ENCODE measurements at places on chromosomes 7 and 10.

DNA sequence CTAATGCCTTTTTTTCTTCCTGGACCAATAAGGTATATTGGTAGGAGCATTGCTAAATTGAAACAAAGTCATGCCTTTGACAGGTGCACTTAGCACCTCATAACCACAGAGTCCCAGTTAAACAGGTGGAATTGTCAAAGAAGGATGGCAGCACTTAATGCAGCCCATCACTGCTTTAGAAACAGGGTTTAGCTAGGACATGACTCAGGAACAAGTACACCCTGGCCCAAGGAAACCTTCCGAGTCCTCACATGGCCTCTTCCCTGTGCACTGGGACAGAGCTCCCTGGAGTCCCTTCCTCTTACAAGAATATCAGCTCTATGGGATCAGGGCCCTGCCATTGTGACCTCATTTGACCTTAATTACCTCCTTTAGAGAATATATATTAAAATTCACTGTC is 382.7 kb downstream of the EXOC4 start:
- no peak for DNase-seq

DNA sequence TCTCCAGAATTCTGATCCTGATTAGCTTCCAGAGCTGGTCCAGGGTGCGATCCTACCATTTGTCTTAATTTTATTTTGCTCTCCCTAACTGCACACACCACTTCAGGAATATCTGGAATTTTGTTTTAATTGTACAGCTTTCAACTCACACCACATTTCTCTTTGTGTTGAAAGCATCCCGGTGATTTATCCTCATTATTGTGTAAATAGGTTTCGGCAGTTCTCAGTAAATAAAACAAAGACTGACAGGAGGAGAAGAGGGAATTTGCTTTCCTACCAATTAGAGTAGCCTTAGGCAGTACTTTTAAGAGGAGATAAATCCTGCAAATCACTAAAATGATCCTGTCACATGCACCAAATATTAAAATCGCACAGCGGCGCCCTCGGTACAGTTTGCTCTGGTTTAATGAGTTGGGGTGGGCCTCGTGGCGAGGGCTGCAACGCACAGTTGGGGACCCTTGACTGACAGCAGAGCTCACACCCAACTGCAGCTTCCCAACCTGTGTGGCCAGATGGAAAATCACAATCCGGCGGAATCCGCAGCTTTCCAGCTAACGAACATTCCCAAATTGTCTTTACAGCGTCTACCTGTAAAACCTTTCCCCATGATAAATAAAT is 62.6 kb downstream of the EBF3 start:
- no peak for DNase-seq

GRCh38 chr10:52818019-52818418 is 45.4 kb upstream of the MBL2 start:
- no peak for DNase-seq

- no peak for DNase-seq
Measured at GRCh38 chr10:132444877-132445351, 47.9 kb downstream of the PWWP2B start.

DNA sequence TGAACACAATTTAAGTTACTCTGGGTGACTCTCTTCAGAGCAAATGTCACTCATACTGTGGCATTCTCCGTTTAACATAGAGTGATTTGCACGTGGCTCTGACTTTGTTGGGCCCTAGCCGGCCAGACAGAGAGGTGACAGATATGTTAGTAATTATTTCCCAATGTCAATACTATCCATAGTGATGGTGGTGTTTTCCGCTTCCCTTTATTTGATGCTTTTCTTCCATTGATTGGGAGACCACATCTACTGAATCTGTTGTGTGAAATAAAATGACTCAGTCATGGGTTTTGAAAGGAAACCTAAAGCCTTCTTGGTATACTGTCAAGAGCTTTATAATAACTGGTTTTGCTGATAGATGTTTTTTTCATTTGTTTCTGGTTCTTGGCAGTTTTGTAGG is 7.4 kb downstream of the AVL9 start:
- DNase-seq: no peak

DNA sequence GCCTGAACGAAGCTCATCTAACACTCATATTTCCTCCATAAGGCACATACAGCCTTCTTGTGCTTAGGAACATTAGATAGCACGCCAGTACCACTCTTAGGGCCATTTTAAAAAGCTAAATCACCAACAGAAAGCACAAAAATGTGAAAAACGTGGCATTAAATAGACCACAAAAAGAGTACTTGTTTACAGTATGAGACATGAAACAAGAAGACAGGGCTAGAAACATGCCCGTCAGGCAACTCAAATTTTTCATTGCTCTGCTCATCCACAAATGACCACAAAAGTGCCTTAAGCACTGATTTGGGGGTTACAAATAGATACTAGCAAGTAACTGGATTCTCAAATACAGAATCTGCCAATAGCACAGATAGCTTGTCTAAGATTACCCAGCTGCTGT is 67.8 kb downstream of the ELMO1 start:
- DNase-seq: no peak

Data from cerebellum (tissue), 4 donors.